ENCODE measurements at places on chromosomes 16 and 17.

GRCh38 chr17:29091606-29092289, 48.8 kb downstream of the PIPOX start:
- DNase-seq = no peak

DNA sequence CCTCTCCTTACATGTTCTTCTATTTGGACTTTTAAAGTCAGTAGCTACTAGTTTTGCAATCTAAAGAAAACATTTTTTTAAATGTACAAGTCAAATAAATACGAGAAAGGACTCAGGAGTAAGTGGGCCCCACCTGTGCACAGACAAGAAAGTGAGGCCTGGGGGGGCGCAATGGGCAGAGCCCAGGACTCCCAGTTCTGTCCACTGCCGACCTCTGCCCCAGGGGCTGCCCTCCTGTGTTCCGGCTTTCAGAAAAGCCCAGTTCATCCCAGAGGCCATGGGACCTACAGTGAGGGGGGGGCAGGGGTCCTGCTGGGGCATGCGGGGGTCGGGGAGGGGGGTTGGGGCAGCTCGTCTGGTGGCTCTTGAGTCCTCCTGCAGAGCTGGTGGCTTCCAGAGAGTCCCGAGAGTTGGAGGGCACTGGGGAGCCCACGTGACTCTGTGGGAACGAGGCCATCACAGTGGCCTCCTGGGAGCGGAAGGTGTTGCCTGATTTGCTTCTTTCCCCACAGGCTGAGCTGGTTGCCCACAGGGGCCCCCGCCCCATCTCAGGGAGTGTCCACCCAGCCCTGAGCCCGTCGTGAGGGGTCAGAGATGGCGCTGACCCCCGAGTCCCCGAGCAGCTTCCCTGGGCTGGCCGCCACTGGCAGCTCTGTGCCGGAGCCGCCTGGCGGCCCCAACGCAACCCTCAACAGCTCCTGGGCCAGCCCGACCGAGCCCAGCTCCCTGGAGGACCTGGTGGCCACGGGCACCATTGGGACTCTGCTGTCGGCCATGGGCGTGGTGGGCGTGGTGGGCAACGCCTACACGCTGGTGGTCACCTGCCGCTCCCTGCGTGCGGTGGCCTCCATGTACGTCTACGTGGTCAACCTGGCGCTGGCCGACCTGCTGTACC, 2.4 kb downstream of the UTS2R start:
- no peak for DNase-seq

DNA sequence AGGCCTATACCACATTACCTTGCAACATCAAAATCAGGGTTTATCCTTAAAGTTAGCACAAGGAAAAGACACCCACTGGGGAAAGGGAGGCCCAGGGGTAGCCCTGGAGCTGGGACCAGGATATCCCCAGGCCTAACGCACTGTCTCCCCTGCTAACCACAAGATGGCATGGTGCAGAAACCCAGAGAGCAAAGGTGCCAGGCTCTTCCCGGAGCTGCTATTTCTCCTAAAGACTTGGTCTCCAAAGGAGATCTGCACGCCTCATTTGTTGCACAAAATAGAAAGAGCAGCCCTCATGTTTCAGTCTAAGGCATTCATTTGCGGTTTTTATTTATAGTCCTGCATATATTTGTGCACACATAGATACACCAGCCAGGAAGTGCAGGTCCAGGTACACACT, 408.6 kb downstream of the SOX9 start:
- no peak for DNase-seq

DNA sequence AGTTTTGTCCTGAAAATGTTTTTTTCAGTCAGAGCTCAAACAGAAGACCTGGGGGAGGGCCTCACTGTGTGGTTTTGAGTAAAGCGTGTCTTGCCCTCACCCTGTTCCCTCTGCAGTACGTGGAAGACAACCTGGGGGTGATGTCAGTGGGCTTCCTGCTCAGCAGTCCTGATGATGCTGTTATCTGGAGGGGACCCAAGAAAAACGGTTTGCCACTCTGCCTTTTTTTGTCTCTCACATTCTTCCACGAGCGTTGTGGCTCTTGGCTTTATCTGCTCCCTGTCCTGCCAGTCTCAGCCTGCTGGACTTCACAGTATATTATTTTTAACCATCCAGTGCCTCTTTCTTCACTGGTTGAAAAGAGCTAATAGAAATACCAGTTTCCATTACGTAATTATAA, 12.9 kb downstream of the NUBP1 start:
- no peak for DNase-seq

GRCh38 chr17:41457676-41458075, 9.5 kb downstream of the KRT32 start:
- no peak for DNase-seq

GRCh38 chr17:21034340-21035235, 8.2 kb downstream of the USP22 start:
- DNase-seq = no peak

DNA sequence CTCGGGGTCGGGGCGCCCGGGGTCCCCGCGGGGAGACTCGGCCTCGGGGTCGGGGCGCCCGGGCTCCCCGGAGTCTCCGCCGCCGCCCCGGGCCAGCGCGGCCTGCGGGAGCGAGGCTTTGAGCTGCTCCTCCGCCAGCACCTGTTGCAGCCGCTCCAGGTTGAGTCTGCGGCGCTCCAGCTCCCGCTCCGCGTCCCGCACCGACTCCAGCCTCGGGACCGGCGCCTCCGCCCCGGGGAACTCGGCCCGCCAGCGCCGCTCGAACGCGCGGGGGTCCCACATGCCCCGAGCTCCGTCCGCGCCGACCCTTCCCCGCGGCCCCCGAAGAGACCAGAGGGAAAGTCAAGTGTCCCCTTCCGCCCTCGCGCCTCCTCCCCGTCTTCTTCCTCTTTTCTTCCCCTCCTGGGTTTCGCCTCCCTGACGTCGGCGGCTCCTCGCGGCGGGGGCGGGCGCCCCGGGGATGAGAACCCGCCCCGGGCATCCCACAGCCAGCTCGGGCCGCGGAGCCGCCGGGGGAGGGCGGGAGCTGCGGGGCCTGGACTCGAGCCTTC, 40.8 kb upstream of the BHLHA9 start:
- no peak for DNase-seq

DNA sequence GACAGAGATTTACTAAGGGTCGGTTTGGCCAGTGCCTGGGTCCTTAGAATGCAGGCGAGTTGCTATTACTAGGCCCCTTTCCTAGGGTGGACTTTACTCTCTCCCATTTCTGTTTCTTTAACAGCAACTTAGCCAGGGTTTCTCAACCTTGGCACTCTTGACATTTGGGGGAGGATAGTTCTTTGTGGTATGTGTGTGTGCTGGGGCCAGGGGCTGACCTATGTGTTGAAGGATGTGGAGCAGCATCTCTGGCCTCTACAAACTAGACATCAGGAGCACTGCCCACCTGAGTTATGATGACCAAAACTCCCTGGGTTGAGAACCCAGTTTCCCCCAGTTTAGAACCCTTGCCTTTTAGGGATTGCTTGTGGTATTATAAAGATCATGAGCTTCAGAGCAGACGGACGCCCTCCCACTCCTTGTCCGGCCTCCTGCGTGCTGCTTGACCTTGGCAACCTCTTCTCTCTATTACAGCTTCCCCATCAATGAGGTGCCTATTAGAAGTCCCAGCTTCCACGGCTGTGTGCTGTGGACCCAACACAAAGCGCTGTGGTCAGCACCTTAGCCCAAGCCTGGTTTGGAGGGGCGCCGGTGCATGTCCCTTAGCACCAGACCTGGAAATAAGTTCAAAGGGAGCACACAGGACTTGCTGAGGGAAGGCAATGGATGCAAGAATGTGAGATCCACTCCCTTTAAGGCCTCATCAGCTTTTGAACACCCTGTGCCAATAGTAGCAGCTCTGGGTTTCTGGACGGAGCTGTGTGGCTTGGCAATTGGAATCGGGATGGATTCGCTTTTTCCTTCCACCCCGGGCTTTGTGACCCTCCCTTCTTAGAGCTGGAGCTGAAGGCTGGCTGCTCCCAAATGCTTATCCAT, 239.2 kb upstream of the MAF start:
- DNase-seq = no peak

DNA sequence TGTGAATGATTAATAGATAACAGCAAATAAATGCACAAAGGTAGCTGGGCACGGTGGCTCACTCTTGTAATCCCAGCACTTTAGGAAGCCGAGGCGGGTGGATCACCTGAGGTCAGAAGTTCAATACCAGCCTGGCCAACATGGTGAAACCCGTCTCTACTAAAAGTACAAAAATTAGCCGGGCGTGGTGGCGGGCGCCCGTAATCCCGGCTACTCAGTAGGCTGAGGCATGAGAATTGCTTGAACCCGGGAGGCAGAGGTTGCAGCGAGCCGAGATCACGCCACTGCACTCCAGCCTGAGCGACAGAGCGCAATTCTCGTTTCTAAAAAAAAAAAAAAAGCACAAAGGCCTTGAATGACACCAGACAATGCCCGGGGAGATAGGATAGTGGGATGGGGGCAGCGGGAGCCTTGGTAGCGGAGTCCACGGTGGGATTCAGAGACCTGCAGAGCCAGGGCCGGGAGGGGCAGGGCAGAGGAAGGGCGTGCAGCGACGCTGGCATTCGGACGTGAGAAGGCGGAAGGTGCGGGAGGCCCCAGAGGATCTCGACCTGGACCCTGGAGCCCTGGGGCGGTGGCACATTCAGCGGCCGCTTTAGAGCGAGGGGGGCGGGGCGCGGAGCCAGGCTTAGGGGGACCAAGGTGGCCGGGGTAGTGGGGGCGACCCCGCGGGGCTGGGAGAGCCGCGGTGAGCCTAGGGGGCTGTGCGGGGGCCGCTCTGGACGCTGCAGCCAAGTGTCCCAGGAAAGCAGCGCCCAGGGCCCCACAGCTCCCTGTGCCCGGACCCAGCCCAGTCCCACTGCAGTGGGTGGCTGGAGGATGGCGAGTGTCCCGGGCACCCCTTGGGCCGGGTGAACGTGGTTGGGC, 999 bp upstream of the FLYWCH2 start:
- DNase-seq = no peak

DNA sequence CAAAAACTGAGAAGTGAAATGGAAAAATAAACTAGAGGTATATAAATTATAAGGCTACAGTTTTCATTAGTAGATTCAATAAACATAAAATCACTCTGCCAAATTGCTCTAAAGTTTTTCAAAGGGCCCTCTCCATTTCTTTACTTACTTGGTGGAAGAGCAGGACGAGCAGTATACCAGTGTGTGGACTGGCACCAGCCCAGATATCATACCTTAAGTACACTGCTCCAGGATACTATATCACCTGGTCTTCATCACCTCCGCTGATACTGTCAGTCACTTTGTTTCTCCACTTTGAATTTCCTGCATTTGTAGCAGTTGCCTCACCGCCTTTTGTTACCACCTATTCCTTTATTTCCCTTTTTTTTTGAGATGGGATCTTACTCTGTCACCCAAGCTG, 37.6 kb downstream of the MAP3K3 start:
- DNase-seq = no peak

DNA sequence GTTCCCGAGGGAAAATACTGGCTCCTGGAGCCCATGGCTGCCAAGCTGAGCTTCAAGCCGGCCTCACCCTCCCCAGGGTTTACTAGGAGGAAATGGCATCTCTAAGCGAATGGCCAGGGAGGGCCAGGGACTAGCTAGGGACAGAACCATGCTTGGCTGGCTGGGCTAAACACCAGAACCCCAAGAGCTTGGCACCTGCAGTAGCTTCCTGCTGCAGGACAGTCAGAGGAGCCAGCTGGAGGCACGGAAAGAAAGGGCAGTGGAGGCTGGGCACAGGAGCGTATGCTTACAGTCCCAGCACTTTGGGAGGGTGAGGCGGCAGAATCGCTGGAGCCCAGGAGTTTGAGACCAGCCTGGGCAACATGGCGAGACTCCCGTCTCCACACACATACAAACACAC, 33.7 kb downstream of the PEMT start:
- no peak for DNase-seq

- no peak for DNase-seq
Measured at GRCh38 chr16:22397464-22397863, 23.0 kb upstream of the CDR2 start.

- DNase-seq = no peak
Measured at GRCh38 chr17:79742951-79743476, 12.3 kb downstream of the ENPP7 start.

DNA sequence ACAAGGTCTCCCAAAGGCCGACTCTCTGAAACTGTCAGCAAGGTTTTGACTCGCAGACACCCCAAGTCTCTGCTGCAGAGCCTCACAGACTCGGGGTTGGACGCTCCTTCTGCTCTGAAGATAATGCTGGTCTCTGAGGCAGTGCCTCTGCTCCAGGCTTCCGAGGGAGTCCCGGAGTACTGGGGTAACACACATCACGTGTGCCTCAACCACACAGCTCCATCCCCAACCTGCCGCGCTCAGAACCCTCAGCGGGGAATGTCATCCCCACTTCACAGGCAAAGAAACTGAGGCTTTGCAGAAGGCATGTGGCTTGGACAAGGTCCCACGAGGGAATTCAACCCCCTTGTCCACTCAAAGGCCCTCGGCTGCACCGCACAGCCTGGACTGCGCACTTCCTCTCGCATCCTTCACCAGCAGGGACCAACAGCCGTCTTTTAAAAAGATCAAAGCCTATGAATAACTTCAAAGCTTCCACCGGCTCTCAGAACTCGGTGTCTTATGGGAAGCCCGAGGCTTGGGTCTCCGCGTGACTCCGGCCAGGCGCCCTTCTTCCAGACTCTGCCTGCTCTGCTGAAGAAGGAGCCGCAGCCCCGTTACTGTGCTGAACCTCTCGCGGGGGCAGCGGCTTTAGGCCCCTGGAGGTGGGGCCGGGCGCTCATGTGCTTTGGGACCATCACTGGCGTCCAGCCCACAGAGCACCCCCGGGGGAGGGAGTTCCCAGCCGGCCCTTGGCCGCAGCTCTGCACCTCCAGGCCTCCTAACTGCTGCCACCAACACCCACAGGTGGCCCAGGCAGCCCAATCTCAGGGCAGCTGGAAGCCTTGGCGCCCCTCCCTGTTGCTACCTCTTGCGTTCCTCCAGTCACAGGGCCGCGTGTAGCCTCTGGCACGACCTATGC, 2.2 kb downstream of the TMEM204 start:
- DNase-seq = no peak

DNA sequence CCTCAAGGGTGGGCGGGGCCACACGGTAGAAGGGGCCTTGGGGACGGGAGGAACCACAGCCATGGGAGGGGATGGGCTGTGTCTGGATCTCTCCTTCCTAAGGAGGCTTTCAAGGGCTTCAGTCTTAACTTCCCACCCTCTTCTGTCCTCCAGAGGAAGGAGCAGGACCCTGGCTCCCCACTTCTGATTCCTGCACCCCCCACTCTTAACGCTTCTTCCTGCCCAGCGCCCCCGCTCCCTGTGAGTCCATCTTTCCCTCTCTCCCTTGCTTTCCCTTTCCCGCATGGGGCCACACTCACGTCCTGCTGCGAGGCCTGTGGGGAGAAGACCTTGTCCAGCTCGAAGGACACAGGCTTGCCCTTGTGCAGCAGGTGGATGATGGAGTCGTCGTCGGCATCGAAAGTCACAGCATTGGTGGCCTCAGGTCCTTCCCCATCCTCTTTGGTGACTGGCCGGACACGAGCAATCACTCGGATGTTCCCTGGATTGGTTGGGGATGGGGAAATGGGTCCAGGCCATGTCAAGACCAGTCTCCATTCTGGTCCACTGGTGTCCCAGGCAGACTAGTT, 29.7 kb downstream of the KATNB1 start:
- DNase-seq = no peak

Measured in renal cortex interstitium (tissue), 15 donors.